ENCODE measurements at places on chromosomes 2 and 18.
A peak's percentile ranks its signal among the peaks of the same experiment; 100 is the strongest.

- no peak for DNase-seq
Observed at GRCh38 chr2:105252271-105252670, 10.7 kb downstream of the GPR45 start.

GRCh38 chr18:48669991-48670750 is 131.3 kb downstream of the CTIF start:
- DNase-seq: no peak

DNA sequence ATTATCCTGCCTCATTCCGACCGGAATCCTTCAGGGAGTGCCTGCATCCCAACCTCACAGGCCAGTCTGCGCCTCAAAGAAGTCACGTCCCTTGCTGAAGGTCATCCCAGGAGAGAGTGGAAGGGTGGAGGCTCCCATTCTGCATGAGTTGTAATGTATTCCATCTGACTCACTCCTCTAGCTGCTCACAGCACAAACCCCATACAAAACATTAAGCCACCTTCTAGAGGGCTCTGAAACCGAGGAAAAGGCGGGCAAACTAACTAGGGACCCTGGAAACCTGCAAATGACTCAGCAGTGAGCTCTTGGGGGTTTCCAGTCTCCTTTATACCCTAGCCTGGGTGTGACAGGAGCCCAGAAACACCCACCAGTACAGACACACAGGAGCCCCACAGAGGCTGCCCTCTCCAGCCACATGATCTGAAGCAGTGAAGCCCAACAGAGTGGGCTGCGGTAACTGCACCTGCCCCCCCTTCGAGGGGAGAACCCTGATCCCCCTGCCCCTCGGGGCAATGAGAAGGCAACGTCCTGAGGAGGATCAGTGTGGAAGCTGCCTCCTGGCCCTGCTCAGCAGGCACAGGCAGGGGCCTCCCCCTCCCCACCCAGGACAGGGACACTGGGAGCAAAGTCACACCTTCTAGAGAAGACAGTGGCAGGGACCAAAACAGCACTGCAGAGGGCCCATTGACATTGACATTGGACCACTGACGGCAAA is 69.3 kb upstream of the SNTG2 start:
- DNase-seq: peak; percentile 19

DNA sequence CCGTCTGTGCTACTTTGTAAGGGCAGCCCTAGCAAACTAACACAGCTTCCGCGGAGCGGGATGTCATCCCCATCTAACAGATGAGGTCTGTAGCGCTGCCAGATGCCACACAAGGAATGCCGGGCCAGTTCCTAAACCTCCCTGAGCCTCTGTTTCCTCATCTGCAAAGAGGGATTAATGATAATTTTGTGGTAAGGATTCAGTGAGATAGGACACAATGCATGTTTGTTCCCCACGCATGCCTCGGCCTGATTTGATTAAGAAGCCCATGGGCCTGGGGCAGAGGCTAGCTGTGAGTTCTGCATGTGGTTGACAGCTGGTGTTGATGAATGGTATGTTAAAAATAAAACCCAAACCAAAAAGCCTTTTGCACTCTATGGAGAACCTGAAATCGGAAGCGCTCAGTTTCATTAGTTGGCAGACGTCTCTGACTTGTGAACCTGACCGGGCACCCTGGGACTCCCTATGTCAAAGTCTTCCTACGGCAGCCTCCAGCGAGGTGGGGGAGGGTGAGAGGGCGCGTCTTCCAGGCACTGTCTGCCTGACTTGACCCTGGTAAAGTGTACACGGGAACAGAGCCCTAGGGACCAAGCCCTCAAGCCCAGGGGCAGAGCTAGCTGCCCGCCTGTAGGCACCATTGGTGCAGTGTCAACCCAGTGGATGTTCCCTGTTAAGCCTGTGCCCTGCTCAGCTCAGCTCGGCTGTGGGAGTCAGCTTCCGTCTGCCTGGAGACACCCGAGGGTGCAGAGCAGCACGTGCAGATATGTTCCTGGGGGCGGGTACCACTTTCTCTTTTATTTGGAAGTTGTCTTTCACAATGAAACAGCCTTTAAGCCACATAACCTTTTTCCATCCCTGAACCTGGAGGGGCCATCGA is 14.8 kb upstream of the INHBB start:
- DNase-seq: no peak

GRCh38 chr18:37270038-37270665 is 295.4 kb downstream of the CELF4 start:
- peak; percentile 41 for DNase-seq

DNA sequence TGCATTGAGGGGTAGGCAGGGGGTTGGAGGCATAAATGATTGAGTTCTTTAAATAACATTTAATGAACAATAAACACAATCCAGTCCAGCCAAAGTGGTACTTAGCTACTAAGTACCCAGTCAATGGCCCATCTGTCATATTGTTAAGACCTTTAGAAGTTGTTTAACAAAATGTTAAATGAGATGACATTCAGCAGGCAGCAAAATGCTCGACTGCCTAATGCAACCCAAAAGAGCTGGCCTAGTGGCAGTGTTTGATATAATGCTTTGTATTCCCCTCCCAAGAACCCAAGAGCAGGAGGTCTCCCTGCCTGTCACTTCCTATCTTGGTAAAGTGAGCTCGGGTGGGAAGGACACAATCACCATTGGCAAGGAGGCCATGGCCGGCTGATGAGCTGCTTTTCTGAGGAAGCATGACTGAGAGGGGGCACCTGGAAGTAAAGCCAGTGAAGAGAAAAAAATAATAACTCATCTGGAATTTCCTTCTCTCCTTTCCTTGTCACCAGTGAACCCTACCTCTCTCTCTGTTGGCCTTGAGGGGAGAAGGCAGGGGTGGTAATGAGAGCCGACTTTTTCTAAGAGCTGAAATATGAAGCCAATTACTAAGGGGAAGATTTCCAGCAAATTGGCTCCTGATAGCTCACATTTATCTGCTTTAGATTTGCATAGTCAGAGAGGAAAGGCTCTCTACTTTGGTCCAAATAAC is 140.6 kb downstream of the C1D start:
- DNase-seq: no peak

DNA sequence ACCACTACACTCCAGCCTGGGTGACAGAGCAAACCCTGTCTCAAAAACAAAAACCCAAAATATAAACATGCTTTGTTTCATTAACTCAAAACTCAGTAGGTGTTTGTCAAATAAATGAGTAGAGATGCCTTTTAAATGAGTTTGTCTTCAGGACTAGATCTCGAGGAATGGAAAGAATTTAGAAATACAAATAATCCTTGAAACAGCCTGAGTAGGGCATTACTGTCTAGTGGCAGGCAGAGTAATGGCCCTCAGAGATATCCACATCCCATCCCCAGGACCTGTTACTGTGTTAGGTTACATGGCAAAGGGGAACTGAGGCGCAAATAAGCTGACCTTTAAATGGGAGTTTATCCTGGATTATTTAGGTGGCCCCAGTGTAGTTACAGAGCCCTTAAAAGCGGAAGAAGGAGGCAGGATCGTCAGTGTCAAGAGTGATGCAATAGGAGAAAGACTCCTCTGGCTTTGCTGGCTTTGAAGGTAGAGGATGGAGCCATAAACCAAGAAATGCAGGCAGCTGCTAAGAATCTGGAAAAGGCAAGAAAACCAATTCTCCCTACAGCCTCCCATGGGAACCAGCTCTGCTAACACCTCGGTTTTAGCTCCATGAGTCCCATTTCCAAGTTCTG is 63.0 kb downstream of the CABLES1 start:
- no peak for DNase-seq

DNA sequence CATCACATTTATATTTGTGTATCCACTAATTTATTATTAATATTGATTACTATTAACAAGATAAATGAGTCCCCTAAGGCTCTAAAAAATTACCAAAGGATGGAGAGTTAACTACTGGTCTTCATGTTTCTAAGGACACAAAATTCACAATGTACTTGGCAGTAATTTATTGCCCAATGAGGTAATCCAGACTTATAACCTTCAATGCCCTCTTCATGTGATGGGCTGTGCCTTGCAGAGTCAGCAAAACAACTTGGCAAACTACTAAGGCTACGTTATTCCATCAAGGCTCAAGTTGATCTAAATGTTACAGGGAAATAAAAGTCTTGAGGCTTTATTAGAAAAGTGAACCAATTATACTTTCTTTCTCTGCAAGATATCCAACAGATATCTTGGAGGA is 804.9 kb upstream of the NXPH2 start:
- DNase-seq: no peak

- peak; percentile 8 for DNase-seq
Observed at GRCh38 chr2:227545990-227546389, 52.7 kb upstream of the SCYGR2 start.

GRCh38 chr18:5726011-5726410 is 169.3 kb downstream of the TMEM200C start:
- DNase-seq: no peak

DNA sequence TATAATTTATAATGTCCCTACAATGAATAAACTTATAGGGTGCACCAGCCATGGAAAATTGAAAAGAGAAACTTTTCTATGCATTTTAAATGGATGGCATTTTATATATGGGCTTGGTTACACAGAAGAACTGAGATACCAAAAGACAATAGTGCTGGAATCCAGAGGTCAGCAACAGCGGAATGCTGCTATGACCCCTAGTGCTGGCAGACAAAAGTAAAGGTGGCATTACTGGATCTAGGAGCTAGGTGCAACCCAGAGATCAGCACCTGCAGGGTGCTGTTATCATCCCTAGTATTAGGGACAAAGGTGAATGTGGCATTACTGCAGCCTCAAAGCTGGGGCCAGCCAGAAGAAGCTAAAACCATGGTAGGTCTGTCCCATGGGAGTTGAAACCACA is 392.7 kb upstream of the ST6GAL2 start:
- DNase-seq: no peak

GRCh38 chr2:54599914-54600313 is 123.5 kb upstream of the EML6 start:
- no peak for DNase-seq

- no peak for DNase-seq
Observed at GRCh38 chr2:201404699-201405280, 46.5 kb downstream of the TRAK2 start.

DNA sequence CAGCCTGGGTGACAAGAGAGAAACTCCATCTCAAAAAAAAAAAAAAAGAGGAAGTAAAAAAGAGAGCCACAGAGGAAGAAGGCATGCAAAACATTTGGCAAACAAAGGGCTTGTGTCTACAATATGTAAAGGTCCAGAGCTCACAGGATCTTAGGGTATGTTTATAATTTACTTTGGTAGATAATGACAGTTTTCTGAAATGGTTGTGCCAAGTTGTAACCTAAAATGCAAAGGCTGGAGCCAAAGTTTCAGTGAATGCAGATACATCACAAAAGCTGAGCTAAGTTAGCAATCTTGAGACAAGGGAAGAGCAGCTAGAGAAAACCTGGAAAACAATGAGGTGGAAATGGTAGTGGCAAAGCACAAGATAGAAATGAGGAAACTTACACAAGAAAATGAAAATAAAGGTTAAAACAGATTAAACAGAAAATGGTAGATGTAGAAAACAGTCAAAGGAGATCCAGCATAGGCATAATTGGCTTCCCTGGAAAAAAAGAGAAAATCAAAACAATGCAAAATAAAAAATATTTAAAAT is 77.5 kb upstream of the HK2 start:
- no peak for DNase-seq

GRCh38 chr2:150705357-150705756 is 217.9 kb upstream of the RND3 start:
- no peak for DNase-seq

DNA sequence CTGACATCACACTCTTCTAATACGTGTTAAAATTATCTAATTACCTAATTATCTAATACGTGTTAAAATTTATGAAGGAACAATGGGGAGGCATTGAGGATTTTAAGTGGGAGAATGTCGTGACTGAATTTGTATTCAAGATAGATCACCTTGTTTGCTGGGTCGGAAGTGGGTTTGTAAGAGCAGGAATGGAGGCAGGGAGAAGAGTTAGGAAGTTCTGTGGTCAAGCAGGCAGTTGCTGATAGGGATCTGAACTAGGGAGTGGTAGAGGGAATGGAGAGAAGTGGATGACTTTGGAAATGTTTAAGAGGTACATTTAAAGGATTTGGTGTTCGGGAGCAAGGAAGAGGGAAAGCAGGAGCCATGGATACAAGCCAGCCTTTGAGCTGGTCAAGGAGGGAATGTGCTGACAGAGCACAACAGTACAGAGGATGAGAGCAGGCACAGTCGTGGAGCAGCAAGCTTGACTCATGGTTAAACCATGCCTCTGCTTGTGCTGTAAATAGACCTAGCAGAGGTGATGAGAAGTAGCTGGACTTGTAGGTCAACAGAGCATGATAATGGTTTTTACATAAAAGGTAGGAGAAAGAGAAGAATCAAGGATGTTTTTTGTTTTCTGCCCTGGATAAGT is 16.2 kb downstream of the IL18RAP start:
- no peak for DNase-seq

GRCh38 chr2:133855526-133855925 is 287.3 kb upstream of the NCKAP5 start:
- no peak for DNase-seq

DNA sequence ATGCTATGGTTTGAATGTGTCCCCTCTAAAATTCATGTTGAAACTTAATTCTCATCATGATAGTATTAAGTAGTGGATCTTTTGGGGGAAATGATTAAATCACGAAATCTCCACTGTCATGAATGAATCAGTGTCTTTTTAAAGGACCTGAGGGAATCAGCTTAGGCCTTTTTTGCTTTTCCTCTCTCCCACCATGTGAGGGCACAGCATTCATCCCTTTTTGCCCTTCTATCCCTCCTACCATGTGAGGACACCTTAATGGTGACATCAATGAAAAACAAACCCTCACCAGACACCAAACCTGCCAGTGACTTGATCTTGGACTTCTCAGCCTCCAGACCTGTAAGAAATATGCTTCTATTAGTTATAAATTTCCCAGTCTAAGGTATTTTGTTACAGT is 247.1 kb upstream of the UBE2E3 start:
- no peak for DNase-seq

- DNase-seq: no peak
Observed at GRCh38 chr2:58762176-58762781, 521.2 kb upstream of the FANCL start.

- DNase-seq: no peak
Observed at GRCh38 chr2:7353571-7353970, 436.4 kb downstream of the RNF144A start.

GRCh38 chr18:45997700-45998151 is 30.6 kb upstream of the EPG5 start:
- DNase-seq: peak; percentile 12

GRCh38 chr18:48467231-48467630 is 58.0 kb upstream of the ZBTB7C start:
- no peak for DNase-seq

DNA sequence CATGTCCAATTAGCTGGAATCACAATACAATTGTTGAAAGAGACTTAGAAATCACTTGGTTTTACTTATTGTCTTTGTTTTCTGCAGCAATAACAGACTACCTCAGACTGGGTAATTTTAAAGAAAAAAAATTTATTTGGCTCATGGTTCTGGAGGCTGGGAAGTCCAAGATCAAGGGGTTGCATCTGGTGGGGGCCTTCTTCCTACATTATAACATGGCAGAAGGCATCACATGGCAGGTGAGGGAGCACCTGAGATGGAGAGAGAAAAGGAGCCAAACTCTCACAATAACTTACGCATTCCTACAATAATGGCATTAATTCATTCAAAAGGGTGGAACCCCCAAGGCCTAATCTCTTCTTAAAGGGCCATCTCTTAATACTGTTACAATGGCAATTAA is 37.5 kb upstream of the KLHL14 start:
- no peak for DNase-seq

- DNase-seq: no peak
Observed at GRCh38 chr18:33875029-33875565, 297.1 kb downstream of the ASXL3 start.
